IgD-negative memory B cell (primary cell): ENCODE measurements at places on chromosomes 5 and 9. TPM values are rescaled to one million over a fixed set of nuclear protein-coding genes. Genes with fewer than 3 reads are reported as not detected.

Gene ADAMTSL1
- polyA plus RNA-seq: not detected

Gene UNC5A
- not detected for polyA plus RNA-seq

Gene RNF224
- polyA plus RNA-seq: not detected

Gene CBY3
- polyA plus RNA-seq: 0.64 TPM

Gene CNTFR
- not detected for polyA plus RNA-seq

Gene TLX3
- polyA plus RNA-seq: not detected

Gene SLCO4C1
- 0.05 TPM for polyA plus RNA-seq
